GM20000 (cell line): ENCODE measurements at places on chromosomes 16 and 17.

DNA sequence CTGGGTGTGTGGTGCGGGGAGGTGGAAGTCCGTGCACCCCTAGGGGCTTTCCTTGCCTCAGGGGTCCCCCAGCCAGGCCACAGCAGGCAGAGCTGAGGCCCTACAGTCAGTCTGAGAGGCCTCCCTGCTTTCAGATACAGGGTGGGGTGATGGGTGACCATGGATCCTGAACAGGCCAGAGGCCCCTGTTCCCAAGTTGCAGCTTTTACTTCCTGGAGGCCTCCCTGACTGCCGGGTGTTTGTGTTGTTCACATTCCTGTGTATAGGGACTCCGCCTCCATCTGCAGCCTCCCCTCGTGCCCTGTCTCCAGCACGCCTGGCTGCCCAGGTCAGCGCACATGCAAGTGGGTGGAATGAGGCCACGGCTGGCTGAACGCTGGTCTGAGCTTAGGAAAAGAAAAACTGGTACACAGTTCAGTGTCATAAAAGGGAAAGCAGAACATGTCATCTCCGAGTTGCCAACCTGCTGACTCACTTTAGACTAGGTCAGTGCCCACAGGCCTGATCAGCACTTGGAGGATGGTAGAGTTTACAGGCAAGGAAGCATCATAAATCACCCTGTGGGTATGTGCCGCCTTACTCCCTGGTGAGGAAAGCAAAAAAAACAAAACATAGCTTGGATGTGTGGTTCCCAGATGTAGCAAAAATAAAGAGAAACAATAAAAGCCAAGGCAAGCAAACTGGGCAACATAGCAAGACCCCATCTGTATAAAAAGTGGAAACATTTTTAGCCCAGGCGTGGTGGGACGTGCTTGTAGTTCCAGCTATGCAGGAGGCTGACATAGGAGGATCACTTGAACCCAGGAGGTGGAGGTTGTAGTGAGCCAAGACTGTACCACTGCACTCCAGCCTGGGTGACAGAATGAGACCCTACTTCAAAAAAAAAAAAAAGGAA is 6.2 kb upstream of the SLC7A6 start:
- DNase-seq, result no peak

- no peak for DNase-seq
Measured at GRCh38 chr16:68348639-68349445, 38.0 kb downstream of the PRMT7 start.

- no peak for DNase-seq
Measured at GRCh38 chr17:51188271-51188833, 22.1 kb downstream of the NME2 start.

DNA sequence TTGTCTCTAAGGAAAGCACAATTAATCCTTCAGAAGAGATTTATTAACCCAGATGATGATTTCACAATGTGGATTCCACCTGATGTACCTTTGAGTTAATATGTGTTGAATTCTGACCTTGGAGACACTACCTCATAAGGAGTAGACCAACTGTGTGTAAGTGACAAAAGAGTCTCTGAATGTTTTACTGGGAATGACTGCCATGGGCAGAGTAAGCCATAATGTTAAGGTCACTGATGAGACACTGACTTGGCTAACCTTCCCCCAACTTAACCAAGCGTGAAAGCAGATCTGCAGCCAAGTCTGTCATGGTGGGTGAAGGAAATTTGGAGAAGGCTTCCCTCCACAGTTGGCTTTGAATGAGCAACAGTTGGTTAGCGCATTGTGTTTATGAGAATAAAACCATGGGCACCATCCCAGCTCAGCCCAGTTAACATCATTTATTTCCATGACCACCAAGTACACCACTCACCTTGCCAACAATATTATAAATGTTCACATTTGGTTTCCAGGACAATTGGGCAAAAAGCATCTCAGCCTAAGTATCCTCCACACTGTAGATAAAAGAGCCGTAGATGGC is 618.5 kb downstream of the KCNJ2 start:
- no peak for DNase-seq
